ENCODE measurements at places on chromosomes 1 and 21.

DNA sequence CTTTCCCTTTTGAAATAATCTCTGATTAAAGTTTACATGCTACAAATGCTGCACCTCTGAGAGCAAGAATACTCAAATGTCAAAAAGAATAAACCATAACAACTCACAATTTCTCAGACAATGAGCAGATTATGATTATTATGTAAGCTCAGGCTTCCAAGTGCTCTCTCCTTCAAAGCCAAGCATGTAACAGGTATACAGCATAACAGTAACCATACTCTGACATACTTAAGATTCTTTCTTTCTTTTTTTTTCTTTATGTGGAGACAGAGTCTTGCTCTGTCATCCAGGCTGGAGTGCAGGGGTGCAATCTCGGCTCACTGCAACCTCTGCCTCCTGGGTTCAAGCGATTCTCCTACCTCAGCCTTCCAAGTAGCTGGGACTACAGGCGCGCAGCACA lies 155.4 kb downstream of the EIF4G3 start:
- DNase-seq: no peak

DNA sequence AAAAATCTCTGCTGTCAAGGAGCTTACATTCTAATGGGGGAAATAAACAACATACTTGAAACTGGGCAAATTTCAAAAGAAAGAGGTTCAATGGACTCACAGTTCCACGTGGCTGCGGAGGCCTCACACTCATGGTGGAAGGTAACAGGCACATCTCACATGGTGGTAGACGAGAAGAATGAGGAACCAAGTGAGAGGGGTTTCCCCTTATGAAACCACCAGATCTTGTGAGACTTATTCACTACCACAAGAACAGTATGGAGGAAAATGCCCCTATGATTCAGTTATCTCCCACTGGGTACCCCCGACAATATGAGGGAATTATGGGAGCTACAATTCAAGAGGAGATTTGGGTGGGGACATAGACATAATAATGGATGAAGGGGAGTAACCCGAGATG lies 226.4 kb downstream of the ZP4 start:
- no peak for DNase-seq

DNA sequence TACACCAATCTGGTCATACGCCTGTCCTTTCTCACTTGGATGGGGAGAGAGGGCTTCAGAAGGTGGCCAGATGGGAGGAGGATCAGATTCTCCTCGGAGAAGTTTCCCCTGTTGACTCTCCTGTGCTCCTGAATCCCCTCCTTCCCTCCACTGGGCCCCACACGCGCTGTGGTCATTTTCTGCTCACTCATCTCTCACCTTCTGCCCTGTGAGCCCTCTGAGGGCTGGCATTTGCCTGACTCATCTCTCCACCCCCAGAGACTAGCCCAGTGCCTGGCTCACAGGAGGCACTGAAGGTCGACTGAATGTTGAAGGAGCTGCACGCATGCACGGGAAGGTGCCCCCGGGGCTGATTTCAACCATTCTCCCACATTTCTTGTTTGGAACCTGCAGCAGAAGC lies 14.2 kb downstream of the ABCA4 start:
- DNase-seq: no peak

DNA sequence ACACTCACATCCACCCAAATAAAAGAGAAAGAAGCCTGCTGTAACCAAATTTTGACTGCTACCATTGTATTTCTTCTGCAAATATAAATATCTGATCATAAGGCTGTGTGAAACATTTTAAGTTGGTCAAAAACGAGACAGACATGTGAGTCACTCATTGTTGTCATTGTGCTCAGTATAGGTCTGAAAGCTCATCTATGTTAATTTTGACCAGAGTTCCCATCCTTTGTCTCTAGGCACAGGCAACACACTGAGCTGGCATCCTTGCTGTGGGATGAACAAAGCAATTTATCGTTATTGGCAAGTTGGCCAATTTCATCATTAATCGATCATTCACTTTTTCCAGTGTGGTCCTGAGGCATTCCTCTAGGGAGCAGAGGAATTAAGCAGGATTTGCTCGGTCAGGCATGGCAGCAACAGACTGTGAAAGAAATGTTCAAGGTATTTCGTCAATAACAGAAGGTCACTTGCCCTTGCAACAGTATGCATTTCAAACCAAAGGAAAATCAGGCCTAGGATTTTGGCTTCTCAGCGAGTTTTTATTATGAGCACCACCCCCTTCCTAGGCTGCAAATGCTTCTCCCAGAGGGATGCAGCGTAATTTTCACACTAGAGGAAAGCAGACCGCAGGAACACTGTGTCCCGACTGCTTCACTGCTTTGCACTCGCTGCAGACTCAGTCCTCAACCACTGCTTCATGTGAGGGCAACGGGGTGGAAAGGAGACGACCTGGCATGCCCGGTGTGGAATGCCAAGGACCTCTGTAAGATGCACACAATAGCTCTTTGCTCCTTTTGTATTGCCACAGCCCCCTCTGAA lies 87.9 kb upstream of the SMYD2 start:
- no peak for DNase-seq

GRCh38 chr1:182257369-182258063 lies 134.1 kb downstream of the GLUL start:
- DNase-seq: no peak

DNA sequence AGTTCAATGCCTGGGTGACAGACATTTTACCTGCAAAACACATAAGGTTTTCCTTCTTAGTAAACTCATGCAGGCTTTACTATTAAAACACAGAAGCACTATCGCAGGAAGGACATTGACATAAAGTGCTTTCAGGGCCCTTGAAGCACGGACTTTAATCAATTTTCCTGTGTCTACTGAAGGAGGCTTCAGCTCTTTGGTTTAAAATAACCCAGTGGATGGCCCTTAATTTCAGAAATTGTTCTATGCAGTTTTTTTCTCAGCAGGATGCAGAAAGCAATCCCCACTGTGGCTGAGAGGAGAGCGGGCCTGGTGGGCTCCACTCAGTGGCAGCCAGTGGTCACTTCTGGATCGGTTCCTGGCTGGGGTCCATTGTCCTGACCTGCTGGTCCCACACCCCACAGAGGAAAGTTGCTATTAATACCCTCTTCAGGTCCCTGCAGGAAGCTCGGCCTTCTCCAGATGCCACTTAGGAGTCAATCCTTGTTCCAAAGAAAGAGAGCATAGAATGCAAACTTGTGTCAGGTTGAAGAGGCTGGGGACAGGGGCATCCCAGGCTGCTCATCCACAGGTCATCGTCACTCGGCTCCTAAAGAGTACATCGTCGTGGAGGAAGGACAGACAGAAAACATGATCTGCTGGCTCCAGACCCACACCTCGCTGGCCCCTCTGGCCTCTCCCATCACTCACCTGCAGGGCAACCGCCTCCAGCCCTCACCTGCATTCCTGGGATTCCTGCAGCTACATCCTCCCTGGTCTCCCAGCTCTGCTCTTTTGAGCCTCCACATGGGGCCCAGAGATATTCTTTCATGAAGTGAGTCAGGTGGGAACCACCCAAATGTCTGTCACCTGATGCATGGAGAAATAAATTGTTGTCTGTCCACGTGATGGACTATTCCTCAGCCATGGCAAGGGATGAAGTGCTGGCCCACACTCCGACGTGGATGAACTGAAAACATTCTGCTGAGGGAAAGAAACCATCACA lies 153.1 kb downstream of the PSMG1 start:
- no peak for DNase-seq

GRCh38 chr1:54796902-54797301 lies 4.2 kb downstream of the TTC22 start:
- no peak for DNase-seq

DNA sequence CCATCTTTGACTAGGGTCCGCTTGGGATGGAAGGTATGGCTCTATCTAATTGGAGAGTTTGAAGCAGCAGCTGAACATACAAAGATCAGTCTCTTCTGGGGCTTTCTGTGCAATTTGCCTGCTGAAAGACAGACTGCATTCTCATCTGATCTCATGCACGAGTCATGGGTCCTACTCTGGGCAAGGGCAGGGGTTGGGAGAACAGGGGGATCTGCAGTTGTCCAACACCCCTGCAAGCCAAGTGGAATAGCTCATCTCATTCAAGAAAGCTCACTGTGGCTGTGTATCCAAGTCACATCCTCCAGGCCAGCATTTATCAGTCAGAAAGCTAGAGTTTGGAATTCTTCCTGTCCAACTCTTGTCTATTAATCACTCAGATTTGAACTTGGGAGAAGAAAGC lies 177.2 kb upstream of the C8B start:
- DNase-seq: no peak

All from T-helper 17 cell (primary cell).